ENCODE measurements at places on chromosomes 7 and 10.

DNA sequence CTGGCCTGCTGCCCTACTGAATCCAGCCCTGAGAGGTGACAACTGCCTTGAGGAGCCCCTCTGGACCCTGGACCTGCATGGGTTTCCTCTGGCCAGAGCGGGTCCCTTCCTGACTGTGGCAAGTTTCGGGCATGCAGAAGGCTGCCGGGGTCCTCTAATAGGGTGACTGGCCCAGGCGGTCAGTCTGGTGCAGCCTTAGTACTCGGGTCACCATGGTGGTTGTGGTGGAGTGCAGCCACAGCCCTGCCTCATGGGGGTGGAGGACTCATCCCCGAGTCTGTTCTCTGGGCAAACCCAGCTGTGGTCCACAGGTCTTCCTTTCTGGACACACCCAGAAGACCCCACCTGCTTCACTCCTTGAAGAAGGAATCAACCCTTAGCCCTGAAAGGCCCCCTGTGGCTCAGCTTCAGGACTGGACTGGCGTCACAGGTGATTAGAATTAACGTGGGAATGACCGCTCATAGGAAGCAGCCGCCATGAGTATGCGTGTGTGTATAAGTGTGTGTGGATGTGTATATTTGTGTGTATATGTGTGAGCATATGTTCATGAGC lies 28.7 kb downstream of the RAMP3 start:
- DNase-seq = no peak

DNA sequence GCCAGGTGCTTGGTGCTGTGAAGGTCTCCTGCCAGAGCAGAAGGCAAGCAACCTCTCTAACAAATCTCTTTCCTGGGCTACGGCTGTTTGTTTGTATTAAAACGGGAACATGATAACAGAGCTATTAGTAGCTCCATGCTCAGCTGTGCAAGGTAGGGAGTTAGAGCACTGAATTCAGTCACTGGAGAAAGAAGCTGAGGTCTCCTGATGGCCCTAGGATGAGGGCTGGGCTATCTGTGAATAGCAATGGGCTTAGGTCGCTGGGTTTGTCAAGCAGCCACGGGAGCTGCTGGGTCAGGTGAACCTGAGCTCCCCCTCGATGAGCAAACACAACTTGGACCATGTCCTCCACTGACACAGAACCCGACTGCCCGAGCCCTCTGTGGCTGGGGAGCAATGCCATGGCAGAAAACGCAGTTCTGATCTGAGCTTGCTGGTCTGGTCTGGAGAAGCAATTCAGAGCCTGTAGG lies 24.4 kb downstream of the TACC2 start:
- DNase-seq = no peak

- no peak for DNase-seq
Measured at GRCh38 chr7:38171623-38172391, 6.2 kb upstream of the STARD3NL start.

DNA sequence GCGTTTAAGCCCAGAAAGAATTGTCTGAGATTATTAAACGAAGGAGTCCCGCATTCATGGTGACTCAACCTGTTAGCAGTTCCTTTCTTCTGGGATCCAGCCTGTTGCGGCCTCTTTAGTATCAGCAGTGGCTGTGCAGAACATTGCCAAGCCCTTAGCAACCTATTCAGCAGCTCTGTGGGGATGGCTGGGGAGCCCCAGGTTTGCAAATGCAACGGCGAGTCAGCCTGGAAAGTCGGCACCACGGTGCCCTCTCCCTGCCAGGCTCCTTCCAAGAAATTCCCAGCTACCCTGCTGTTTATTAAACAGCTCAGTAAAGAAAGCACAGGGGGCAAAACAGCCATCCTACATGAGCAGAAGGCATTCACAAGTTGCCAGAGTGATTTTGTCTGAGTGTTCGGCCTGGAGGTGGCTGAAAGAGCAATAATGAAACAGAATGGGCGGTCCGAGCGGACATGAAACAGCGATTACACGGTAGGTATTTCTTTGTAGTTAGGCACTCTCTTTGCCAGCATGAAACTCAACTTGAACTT lies 198.3 kb downstream of the BAMBI start:
- no peak for DNase-seq

GRCh38 chr7:44262031-44262430 lies 61.3 kb downstream of the YKT6 start:
- DNase-seq = no peak

GRCh38 chr10:115898242-115898641 lies 374.8 kb downstream of the GFRA1 start:
- no peak for DNase-seq

DNA sequence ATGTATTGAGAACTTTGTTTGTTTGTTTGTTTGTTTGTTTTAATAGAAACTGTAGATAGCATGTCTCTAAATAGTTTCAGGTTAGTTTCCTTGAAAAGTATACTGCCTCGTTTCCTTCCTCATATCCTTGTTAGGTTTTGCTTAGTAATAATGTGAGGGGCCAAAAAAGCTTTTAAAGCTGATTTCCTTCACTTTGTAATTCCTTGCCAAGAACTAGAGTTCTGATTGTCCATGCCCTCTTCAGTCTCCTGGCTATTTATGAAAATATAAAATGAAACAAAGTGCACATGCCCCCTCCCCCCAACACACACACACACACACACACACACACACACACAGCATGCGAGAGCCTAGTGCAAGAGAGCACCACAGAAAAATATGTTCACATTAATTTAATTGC lies 115.8 kb downstream of the FZD1 start:
- no peak for DNase-seq

GRCh38 chr7:18976715-18977471 lies 140.5 kb downstream of the TWIST1 start:
- DNase-seq = no peak

- DNase-seq = no peak
Measured at GRCh38 chr7:95491634-95492314, 6.0 kb downstream of the ASB4 start.

GRCh38 chr10:104020020-104020419 lies 53.1 kb downstream of the SLK start:
- DNase-seq = no peak

DNA sequence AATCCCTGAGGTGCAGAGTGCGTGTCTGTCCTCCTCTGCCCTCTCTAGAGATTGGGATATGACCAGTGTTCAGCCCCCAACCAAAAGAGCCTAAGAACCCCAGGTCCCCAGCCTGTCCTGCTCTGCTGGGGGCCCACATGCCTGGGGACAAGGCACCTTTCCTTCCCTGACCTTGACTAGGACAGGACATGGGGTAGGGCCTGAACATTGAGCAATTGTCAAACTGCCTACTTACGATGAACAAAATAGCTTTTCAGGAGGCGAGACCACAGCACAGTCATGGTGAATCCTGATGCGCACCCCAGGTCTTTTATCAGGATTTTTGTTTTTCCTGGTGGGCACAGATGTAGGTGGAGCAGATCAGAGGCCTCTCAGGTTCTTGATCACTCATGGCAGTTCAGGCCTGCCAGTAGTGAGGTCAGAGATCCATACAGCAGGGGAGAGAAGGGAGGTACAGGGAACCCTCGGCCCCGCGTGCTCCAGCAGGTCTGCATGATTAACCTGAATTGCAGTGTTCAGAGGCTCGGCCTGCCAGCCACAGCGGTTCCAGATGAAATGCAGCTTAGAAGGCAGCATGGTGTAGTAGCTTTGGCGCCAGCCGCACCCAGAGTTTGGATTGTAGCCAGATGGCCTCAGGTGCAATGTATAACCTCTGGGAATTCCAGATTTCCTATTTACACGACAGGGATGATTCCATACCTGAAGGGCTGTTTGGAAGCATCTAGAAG lies 191.3 kb downstream of the CUX1 start:
- DNase-seq = no peak

GRCh38 chr7:7686811-7687508 lies 31.4 kb downstream of the RPA3 start:
- DNase-seq = no peak

DNA sequence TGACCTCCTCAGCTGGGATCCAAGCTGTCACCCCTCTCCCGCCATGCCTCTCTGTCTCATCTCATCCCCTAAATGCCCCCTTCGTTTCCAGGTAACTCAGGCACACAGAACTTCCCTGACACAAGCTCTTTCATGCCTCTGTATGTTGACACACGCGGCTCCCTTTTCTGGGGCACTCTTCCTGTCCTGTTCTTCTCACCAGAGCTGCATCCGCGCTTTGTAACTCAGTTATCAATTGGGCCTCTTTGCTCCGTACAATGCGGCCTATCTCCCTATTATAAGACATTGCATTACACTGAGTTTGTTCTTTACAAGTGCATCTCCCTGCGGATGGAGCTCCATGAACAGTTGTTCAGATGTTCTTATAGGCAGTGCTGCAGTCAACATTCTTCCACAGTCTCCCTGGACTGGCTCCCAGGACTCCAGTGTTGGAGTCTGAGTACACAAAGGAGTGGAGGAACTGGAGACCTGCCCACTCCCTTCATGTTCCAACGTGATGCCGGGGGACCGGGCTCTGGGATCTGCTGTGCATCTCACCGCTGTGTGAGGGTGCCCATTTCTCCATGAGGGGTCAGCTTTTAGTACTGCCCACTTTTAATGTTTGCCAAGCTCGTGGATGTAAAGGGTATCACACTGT lies 56.9 kb upstream of the TNS3 start:
- DNase-seq = no peak

- no peak for DNase-seq
Measured at GRCh38 chr10:33263453-33263852, 71.0 kb downstream of the NRP1 start.

GRCh38 chr7:30475580-30475979 lies 3.0 kb downstream of the NOD1 start:
- no peak for DNase-seq

GRCh38 chr7:140607441-140607989 lies 33.1 kb downstream of the DENND2A start:
- DNase-seq = no peak

DNA sequence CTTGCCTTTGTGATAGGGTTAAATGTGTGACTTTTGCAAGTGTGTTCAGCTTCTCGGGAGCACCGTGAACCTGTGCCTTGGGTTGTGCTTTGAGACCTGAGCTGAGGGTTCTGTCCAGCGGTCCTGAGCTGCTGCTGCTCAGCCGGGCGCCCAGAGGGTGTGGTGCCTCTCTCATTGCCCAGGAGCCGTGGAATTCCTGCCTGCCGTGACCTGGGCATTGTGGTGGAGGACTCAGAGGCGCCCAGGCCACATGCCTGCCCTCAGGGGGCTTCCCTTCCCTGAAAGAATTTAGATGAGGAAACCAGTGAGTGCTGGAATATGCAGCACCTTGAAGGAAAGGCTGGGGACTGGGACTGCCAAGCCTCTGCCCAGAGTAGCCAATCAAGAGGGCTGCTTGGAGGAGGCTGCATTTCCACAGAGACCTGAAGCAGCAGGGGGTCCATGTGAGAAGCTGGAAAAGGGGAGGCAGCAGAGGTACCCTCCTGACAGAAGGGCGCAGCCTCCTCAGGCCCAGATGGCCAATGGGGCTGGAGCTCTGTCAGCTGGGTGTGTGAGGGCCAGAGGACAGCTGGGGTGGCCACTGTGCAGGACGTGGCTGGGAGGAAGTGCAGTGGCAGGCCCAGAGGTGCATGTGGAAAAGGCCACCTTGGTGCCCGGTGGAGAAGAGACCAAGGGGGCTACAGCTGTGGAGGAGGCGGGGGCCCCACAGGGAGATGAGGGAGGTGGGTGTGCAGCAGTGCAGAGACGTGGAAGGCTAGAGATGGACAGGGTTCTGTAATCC lies 107.3 kb downstream of the NKX6-2 start:
- DNase-seq = no peak

GRCh38 chr10:81027706-81028105 lies 490.0 kb downstream of the SH2D4B start:
- DNase-seq = no peak

- no peak for DNase-seq
Measured at GRCh38 chr7:79714081-79714480, 260.6 kb upstream of the MAGI2 start.

- DNase-seq = no peak
Measured at GRCh38 chr10:2251631-2252030, 514.3 kb upstream of the ADARB2 start.

GRCh38 chr7:78179211-78179610 lies 380.6 kb downstream of the PHTF2 start:
- DNase-seq = no peak

- DNase-seq = no peak
Measured at GRCh38 chr10:120691625-120692024, 159.5 kb upstream of the WDR11 start.

- no peak for DNase-seq
Measured at GRCh38 chr7:111855161-111855841, 293.0 kb upstream of the IMMP2L start.

- no peak for DNase-seq
Measured at GRCh38 chr7:125661677-125662076, 732.1 kb upstream of the POT1 start.

GRCh38 chr10:12728494-12728893 lies 273.0 kb downstream of the CCDC3 start:
- no peak for DNase-seq

DNA sequence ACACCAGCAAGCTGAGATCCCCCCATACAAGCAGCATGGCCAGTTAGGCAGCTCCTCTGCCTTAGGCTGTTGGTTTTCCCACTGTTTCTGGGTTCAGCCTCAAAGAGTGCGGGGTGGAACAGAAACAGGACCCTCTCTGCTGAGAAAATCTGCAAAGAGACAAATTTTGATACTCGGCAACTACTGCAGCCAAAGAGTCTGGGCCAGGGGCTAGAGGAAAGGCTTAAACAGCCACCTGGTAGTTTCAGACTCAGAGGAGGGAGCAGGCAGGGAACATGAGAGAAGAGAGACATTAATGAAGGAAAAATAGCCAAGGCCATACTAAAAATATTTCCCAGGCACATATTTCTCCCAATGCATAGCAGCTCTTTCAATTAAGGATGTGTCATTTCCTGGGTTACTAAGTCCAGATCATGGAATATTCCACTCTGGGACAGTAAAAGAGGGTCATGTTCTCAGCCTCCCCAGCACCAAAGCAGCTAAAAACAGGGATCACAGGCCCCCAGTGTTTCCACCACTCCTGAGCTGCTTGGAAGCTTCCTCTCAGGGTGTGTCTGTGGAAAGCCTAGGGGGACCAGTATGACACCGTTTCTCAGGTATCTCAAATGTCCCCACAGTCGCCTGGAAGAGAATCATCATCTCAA lies 29.8 kb downstream of the PDLIM1 start:
- DNase-seq = no peak

DNA sequence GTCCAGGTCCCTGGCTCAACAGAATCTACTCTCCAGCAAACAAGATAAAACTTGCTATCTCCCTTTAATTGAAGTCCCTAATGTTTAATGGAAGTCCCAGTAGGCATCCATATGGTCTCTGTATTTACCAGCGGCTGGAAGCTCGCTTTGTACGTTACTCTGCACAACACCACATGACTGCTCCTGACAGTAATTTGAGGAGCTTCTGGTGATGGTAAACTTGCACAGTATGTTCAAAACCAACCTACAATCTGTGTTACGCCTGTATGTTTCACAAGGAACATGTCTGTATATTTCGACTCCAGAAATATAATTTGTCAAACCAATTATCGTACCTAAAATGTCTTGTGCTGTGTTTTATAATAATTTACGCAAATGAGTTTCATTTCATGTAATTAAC lies 4.4 kb upstream of the TECPR1 start:
- DNase-seq = no peak
